Thymus (tissue), 14 donors: ENCODE measurements at places on chromosomes 2 and 18. TPM values are rescaled to one million over a fixed set of nuclear protein-coding genes. Genes with fewer than 3 reads are reported as not detected.

Gene ZFP36L2
- 16.1 TPM for total RNA-seq

Gene TMEM37
- total RNA-seq, result 0.52 TPM

Gene KRTCAP3
- 1.6 TPM for total RNA-seq

Gene UGT1A3
- total RNA-seq, result not detected

Gene CCL20
- total RNA-seq, result 2.8 TPM

DNA sequence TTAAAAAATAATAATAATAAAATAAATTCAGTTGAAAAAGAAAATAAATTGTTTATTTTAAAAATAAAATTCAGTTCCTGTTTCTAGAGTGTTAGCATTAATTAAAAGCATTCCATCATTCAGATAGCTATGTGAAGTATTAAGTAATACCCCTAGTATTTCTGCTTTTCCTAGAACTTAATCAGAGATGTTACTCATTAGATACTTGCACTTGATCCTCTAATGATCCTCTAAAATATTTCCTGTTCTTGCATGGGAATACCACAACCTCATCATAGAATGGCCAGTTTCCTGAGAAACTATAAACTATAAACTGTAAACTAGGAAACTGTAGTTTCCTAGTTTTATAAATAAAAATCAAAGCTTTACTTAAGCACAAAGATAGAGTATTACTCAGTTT lies 11.1 kb upstream of the CNNM3 start:
- DNase-seq, result no peak
- H3K4me3 ChIP-seq, result no peak overlapping the region
- no peak overlapping the region for H3K27ac ChIP-seq
- peaks cover 7% of the 10 kb centered on the region for H3K36me3 ChIP-seq

- peaks cover 7% of the 10 kb centered on the region for H3K4me1 ChIP-seq
- H3K4me3 ChIP-seq, result no peak overlapping the region
- H3K36me3 ChIP-seq, result peaks cover 68% of the 10 kb centered on the region
- H3K27me3 ChIP-seq, result no peaks in the 10 kb centered on the region
Measured at GRCh38 chr18:13494871-13495445, 231.4 kb downstream of the FAM210A start.

DNA sequence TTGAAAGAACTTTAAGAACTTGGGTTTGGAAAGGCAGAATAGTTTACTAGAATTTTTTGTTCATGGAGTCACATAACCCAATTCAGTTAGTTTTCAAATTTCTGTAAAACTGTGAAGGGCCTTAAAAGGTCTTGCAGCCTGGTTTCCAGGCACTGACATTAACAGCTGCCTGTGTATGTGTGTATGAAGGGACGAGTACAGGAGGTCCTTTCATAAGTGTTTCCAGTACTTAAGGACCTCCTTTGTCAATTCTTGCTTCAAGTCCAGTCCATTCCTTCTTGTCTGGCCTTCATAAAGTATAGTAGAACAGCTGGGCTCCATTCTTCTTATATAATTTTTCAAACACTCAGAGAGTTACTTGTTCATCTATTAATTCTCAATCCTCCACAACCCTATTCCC lies 136.5 kb downstream of the NR4A2 start:
- no peak for DNase-seq
- H3K36me3 ChIP-seq, result no peaks in the 10 kb centered on the region
- no peaks in the 10 kb centered on the region for H3K27me3 ChIP-seq
- H3K4me1 ChIP-seq, result no peaks in the 10 kb centered on the region
- H3K27ac ChIP-seq, result no peak overlapping the region
- H3K4me3 ChIP-seq, result no peak overlapping the region

GRCh38 chr2:241153616-241154015 lies 3.3 kb downstream of the PPP1R7 start:
- H3K4me3 ChIP-seq, result no peak overlapping the region
- peaks cover 25% of the 10 kb centered on the region for H3K36me3 ChIP-seq
- peaks cover 8% of the 10 kb centered on the region for H3K4me1 ChIP-seq
- H3K27ac ChIP-seq, result no peak overlapping the region
- no peaks in the 10 kb centered on the region for H3K27me3 ChIP-seq

GRCh38 chr18:63002803-63003445 lies 287.6 kb downstream of the PHLPP1 start:
- H3K4me1 ChIP-seq, result no peaks in the 10 kb centered on the region
- no peak overlapping the region for H3K27ac ChIP-seq
- no peak overlapping the region for H3K4me3 ChIP-seq
- no peaks in the 10 kb centered on the region for H3K36me3 ChIP-seq

DNA sequence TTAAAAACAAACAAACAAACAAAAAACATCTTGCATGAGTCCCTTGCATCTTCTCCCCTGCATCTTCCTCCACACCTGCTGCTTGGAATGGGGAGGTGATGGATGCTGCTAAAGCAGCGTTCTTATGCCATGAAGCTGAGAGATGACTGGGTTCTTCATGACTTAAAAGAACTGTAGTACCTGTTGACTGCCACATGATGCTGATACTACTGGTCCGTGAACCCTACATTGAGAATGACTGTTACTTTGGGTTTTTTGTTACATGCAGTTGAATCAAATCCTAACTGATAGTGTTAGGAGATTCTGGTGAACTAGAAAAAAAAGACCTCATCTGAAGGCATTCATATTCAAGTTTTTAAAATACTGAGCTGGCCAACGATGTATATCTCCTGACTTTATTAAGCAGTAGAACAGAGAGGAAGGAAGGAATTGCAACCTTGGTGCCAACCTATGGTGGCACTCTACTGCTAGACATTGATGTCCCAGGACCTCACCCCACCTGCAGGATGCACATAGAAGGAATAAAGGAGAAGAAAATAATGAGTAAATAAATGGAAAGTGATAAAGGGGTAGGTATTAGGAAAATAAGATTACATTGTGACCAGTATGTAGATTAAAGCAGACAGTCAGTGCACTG lies 63.2 kb upstream of the SPAG16 start:
- peaks cover 4% of the 10 kb centered on the region for H3K4me1 ChIP-seq
- no peak overlapping the region for H3K4me3 ChIP-seq
- no peak overlapping the region for H3K27ac ChIP-seq

GRCh38 chr2:9971105-9971818 lies 19.8 kb downstream of the GRHL1 start:
- H3K4me1 ChIP-seq, result peaks cover 25% of the 10 kb centered on the region
- no peak overlapping the region for H3K27ac ChIP-seq
- H3K27me3 ChIP-seq, result no peaks in the 10 kb centered on the region
- no peak overlapping the region for H3K4me3 ChIP-seq
- no peak for DNase-seq
- H3K36me3 ChIP-seq, result no peaks in the 10 kb centered on the region
